ENCODE measurements at places on chromosomes 5 and 9.

DNA sequence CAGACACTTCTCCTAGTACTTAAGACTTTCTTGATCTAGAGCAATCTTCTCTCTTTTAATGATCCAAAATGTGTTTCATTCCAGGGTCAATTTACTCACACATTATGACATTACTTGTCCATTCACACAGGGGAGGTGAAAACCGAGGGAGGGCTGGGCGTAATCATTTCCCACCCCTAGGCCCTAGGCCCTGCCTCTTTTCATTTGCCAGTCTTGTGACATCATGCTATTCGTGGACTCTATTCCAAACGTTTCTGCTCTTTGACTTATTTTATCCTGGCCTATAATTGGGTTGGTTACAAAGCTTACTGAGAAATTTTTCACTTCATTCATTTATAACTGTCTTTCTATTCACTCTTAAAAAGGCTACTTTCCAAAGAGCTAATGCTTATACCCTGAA, 2.4 kb downstream of the DCAF12 start:
- no peak for DNase-seq

DNA sequence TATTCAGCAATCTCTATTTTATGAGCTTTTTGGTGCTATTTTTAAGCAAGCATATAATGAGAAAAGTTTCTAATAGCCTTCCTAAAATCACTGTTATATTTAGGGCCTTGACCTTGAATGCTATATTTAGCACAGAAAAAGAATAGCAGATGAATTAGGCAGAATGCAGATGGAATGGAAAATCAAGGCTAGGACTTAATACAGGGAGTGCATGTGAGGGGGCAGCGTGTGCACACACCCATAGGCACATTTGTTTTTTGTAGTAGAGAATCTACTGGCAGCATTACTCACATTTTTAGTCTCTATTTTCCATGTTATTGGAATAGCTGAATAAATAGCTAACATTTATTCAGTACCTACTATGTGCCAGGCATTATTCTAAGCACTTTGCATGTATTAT, 79.9 kb downstream of the SVEP1 start:
- DNase-seq, result no peak

GRCh38 chr9:110887276-110887675, 151.0 kb downstream of the LPAR1 start:
- DNase-seq, result no peak

- DNase-seq, result no peak
Observed at GRCh38 chr5:86232246-86232645, 385.5 kb upstream of the COX7C start.

- DNase-seq, result no peak
Observed at GRCh38 chr5:127392762-127393161, 102.2 kb downstream of the MEGF10 start.

GRCh38 chr5:97980291-97980690, 793.2 kb upstream of the RGMB start:
- DNase-seq, result no peak

DNA sequence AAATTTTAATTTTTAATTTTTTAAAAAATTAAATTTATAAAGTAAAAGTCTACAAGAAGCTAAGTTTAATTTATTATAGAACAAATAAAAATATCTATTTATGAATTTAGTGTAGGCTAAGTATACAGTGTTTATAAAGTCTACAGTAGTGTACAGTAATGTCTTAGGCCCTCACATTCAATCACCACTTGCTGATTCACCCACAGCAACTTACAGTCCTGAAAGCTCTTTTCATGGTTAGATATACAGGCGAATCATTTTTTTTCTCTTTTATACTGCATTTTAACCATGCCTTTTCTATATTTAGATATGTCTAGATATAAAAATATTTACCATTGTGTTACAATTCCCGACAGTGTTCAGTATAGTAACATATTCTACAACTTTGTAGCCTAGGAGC, 55.9 kb downstream of the PCSK1 start:
- no peak for DNase-seq

- no peak for DNase-seq
Observed at GRCh38 chr5:54991416-54991815, 6.0 kb upstream of the ESM1 start.

DNA sequence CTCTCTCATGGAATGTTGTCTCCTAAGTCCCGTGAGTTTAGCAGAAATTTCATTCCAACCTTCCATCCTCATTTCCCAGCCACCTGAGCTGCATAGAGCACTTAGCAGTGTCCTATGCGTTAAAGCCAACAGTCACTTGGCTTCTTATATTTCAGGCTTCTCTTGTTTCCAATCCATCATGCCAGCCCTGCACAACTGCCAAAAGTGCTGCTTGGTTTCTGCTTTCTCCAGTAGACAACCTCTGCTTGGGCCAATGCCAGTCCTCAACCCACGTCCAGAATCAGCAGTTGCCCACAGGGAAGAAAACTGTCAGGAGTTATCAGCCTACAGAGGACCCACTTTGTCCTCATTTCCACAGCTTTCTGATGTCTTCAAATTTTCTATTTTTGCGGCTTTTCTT, 42.5 kb downstream of the KCNIP1 start:
- no peak for DNase-seq

GRCh38 chr5:115392611-115393010, 96.2 kb upstream of the CCDC112 start:
- no peak for DNase-seq

DNA sequence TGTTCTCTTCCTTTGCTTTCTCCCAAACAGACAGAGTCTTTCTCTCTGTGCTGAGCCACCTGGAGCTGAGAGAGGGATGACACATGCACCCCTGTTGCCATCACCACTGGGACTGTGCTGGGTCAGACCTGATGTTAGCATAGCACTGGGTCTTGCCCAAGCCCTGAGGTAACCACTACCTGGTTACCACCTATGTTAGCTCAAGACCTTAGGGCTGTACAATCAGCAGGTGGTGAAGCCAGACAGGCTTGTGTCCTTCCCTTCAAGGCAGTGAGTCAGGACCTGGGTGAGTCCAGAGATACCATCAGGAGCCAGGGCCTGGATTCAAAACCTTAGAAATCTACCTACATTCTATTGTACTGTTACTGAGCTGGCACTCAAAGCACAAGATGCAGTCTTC, 32.1 kb downstream of the FST start:
- DNase-seq, result no peak

DNA sequence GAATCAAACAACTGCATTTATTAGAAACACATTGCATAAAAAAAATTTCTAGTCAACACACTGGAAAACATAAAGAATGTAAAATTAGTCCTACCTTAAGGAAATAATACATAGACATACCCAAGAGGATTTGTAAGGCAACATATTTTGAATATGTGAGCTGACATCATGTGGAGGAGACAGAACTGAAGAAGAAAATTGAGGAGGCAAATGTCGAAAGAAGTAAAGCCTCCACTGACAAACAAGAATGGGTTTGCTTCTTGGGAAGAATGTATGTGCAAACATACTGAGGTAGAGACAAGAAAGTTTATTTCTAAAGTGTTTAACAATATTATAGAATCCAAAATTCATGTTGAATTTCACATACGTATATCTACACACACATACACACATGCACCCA, 363.0 kb upstream of the PDE4D start:
- no peak for DNase-seq

- DNase-seq, result no peak
Observed at GRCh38 chr5:152466085-152466745, 61.1 kb upstream of the NMUR2 start.

GRCh38 chr9:94623253-94623652, 16.1 kb downstream of the FBP1 start:
- DNase-seq, result no peak

- DNase-seq, result no peak
Observed at GRCh38 chr9:81589392-81589791, 100.0 kb downstream of the TLE1 start.

DNA sequence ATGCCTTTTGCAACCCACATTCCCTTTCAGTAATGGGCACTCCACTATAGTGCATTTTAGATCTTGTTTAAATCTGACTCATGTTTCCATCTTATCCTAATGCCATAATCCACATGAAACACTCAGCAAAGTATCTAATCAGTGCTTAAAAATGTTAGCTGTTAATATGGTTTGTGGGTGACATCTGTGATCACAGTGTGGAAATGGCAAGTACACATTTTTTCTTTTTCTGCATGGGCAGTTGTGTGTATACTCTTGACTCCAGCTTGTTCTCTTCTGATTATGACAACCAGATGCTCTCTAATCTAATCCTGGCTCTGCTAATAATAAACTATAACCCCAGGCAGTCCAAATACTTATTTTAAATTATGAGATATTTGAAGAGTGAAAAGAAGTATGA, 103.3 kb downstream of the EDIL3 start:
- DNase-seq, result no peak

GRCh38 chr9:16701347-16701746, 169.1 kb downstream of the BNC2 start:
- no peak for DNase-seq

- no peak for DNase-seq
Observed at GRCh38 chr9:7045361-7045760, 287.6 kb downstream of the KDM4C start.

DNA sequence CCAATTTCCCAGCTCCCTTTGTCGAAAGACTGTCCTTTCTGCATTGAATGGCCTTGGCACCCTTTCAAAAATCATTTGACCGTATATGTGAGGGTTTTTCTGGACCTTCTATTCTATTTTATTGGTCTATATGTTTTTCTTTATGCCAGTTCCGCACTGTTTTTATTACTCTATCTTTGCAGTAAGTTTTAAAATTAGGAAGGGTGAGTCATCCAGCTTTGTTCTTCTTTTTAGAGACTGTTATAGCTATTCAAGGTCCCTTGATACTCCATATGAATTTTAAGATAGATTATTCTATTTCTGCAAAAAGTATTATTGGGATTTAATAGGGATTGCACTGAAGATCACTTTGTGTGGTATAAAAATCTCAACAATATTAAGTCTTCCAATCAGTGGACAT, 44.2 kb upstream of the STARD4 start:
- DNase-seq, result no peak

- no peak for DNase-seq
Observed at GRCh38 chr5:179840321-179840720, 18.3 kb downstream of the MRNIP start.

- DNase-seq, result no peak
Observed at GRCh38 chr5:523441-524222, 617 bp downstream of the SLC9A3 start.

DNA sequence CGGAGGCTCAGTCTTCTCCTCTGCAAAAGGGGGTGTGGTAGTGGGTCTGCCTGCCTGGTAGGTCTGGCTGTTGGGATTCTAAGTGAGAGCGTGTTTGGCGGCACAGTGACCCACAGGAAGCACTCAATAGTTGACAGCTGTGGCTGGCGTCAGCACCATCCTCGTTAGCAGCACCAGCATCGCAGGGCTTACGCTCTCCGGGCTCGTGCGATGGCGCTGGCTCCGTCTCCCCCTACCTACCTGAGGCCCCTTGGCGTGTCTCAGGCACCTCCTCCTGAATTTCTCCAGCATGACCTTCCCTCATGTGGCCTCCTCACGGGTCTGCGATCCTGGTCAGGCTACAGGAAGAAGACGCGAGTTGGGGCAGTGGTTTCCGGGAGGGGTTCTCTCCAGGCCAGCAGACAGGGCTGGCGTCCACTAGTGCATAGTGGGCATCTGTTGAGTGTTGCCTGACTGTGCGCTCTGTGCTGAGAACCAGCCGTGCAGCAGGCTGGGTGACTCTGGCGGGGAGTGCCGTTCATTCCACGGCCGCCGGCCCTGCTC, 66.9 kb downstream of the HMCN2 start:
- no peak for DNase-seq

- DNase-seq, result no peak
Observed at GRCh38 chr9:136180586-136180985, 24.3 kb downstream of the LHX3 start.

- DNase-seq, result no peak
Observed at GRCh38 chr5:127933348-127933747, 150.2 kb upstream of the SLC12A2 start.

GRCh38 chr9:113776194-113776593, 99.9 kb upstream of the ZNF618 start:
- no peak for DNase-seq

DNA sequence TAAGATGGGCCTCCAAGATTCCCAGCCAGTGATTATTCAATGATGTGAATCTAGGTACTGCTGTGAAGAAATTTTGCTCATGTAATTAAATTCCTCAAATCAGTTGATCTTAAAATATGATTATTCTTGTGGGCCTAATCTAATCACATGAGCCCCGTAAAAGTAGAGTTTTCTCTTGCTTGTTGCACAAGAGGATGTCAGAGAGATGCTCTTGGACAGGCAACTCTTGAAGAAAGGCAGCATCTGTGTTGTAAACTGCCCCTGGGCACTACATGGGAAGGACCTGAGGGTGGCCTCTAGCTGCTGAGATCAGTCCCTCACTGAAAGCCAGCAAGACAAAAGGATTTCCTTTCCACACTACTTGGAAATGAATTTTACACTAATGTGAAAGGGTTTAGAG, 132.9 kb downstream of the TRPM3 start:
- no peak for DNase-seq

DNA sequence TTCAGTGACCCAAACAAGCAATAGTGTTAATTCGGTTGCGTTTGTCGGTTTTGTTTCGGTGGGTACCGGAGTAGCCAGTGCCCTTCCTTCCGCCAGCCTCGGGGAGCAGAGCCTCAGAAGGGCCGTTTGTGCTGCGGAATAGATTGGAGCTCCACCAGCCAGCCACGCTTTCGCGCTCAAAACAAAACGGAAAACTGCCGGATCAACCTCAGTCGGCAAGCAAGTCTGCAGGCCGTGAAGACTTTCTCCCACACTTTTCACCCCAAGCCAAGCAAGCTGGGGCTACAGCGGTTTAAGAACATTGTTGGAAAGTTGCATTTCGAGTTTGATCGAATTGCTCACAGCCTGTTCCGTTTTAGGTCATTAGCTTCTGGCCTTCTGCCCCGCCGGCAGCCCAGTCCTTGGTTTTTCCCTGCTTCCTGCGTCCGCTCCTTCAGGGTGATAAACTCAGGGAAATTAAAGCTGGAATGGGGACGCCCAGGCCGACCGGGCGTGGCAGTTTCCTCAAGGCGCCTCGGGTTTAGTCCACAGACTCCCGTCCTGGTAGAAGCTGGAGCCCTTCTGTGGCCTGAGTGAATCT, 803 bp upstream of the CCNO start:
- DNase-seq, result no peak

DNA sequence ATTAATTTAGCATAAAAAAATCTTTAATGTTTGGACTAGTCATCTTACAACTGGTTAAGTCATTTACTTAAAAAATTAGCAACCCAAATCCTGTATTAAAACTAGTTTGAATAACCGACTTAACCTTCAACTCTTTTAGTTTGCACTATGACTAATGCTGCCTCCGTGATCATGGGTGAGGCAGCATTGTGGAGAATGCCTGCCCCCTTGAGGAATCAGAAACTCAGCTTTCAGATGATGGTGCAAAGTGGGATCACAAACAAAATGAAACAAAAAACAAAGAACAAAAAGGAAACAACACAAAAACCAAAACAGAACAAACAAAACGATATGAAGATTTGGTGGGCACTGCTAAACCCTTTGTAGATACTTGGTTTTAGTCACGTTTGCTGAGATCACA, 127.0 kb upstream of the PALM2AKAP2 start:
- DNase-seq, result no peak
